ENCODE measurements at places on chromosomes 12 and 14.

DNA sequence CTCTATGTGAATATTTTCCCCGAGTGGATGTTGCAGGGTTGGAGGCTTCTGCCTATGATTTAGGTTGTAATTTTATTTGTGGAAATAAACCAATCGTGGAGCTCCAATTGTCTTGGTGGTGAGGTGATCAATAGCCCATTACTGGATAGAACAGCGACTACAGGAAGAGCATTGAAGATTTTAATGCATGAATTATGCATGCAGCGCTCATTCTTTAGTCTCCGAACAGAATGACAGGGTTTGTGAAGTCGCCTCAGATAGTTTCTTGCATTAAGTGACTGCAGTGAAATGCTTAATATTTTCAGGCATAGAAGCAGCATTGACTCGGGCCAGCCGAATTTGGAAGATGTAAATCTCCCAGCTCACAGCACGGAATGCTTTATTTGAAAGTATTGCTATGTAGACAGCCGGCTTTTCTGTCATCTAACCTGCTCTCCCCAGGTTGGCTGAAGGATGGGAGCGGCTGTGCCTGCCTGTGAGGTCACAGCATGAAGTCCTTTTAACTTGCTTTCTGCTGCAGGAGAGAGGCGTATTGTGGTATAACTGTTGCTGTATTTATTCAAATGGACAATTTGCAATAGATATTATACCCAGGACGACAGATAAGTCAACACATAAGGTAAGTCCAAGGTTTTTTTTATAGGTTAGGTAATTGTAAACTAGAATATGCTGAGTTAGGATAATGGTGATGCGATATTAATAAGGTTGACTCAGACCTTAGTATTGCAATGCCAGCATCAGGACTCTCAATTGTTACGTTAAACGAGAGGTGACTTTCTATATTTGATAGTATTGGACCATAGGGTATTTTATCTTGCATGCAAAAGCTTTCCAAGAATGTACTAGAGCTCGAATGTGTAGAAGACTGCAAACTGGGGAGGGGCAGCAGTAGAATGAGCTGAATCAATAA, 135.7 kb downstream of the CNTN1 start:
- no peak overlapping the region for H3K27ac ChIP-seq
- no peak for DNase-seq
- H3K36me3 ChIP-seq: no peaks in the 10 kb centered on the region
- no peaks in the 10 kb centered on the region for H3K4me1 ChIP-seq
- no peak overlapping the region for H3K4me3 ChIP-seq

- H3K4me1 ChIP-seq: no peaks in the 10 kb centered on the region
- no peaks in the 10 kb centered on the region for H3K27me3 ChIP-seq
- H3K36me3 ChIP-seq: no peaks in the 10 kb centered on the region
- no peak overlapping the region for H3K4me3 ChIP-seq
- no peak for DNase-seq
These were observed 30.7 kb downstream of the PPP1R36 start for GRCh38 chr14:64580467-64580866.

GRCh38 chr14:74840603-74841030, 35.3 kb downstream of the PROX2 start:
- no peak overlapping the region for H3K4me3 ChIP-seq
- no peak overlapping the region for H3K27ac ChIP-seq
- H3K4me1 ChIP-seq: no peaks in the 10 kb centered on the region
- H3K36me3 ChIP-seq: no peaks in the 10 kb centered on the region
- no peaks in the 10 kb centered on the region for H3K27me3 ChIP-seq

GRCh38 chr12:64522316-64522715, 70.4 kb downstream of the TBK1 start:
- no peaks in the 10 kb centered on the region for H3K4me1 ChIP-seq
- H3K27me3 ChIP-seq: no peaks in the 10 kb centered on the region
- no peak overlapping the region for H3K4me3 ChIP-seq
- H3K36me3 ChIP-seq: no peaks in the 10 kb centered on the region
- H3K27ac ChIP-seq: no peak overlapping the region

DNA sequence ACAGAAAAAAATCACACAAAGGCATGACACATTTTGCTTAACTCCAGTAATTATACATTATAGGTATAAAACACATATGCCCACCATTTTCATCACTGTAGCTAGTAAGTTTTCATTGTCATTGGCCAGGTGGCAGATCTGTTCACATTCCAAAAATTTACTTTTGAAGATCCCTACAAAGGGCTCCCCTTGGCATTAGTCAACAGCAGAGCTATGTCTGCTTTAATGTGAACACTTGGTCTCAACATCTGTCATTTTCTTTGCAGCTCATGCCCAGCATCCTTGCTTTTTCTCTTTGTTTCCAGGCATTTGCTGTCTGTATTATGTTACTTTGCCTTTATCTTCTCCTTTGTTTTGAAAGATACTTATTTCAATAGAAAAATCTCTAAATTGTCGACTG, 519.1 kb upstream of the FOXG1 start:
- no peaks in the 10 kb centered on the region for H3K36me3 ChIP-seq
- H3K4me1 ChIP-seq: no peaks in the 10 kb centered on the region
- no peak overlapping the region for H3K4me3 ChIP-seq
- no peaks in the 10 kb centered on the region for H3K27me3 ChIP-seq
- DNase-seq: no peak
- no peak overlapping the region for H3K27ac ChIP-seq

DNA sequence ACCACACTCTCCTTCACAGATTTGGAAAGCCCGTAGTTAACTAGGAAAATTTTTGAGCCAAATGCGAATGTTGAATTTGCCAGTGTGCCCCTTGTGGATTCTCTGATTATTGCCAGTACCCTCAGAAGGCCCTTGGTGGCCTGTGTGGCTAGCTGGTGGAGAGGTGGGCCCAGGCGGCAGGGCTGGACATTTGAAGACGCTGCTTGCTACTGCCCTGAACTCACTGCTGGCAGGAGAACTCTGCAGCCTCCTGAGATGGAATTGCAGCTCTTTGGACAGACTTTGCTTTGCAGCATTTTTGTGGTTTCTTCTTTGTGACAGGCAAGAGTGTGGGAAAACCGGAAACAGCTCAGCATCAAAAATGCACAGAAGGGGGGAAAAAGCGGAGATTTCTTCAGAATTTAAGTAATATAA, 97.6 kb downstream of the TGFB3 start:
- no peak overlapping the region for H3K4me3 ChIP-seq
- no peaks in the 10 kb centered on the region for H3K4me1 ChIP-seq
- no peaks in the 10 kb centered on the region for H3K36me3 ChIP-seq
- H3K27ac ChIP-seq: no peak overlapping the region
- H3K27me3 ChIP-seq: no peaks in the 10 kb centered on the region
- DNase-seq: no peak

- no peaks in the 10 kb centered on the region for H3K4me1 ChIP-seq
- no peak overlapping the region for H3K27ac ChIP-seq
- no peaks in the 10 kb centered on the region for H3K27me3 ChIP-seq
- H3K4me3 ChIP-seq: no peak overlapping the region
These were observed 19.6 kb downstream of the OTUB2 start for GRCh38 chr14:94045563-94046345.

Data from ovary (tissue), 10 donors.